Fibroblast of gingiva (primary cell): ENCODE measurements at places on chromosomes 12 and 14.
A peak's percentile ranks its signal among the peaks of the same experiment; 100 is the strongest.

DNA sequence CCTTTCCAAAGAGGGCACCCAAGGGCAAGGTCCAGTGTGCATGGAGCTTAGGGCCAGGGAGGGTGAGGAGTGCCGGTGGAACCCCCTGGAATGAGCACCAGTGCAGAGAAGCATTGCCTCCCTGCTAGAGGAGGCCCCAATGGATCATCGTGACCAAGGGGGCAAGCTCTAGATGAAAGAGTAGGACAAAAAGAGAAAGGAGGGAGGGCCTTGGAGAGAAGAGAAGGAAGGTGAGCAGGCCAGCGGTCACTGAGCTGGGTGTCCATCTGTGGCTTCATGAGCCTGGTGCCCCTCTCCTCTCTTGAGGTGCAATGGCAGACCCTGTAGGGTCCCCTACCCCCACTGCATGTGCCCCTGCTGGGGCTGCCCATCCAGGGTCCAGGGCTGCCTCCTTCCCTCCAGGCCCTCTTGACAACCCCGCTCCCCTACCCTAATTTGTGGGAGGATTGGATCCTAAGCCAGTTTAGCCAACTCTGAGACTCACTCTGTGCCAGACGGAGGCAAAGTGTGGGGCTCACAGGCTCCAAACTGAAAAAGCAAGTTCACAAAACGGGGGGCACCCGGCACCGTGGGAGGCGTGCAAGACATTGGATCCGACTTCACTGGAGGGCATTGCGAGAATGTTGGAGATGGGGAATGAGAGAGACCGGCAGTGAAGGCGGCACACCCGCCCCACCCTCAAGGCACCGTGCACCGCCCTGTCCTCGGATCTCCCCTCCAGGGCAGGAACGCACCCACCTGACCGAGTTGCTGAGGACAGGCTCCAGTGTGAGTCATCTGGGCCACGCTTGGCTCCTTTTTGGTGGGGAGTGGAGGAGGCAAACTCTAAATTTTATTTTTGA lies 207.5 kb downstream of the KIF26A start:
- DNase-seq: no peak

- no peak for DNase-seq
Measured at GRCh38 chr12:130831246-130831645, 7.8 kb downstream of the STX2 start.

- DNase-seq: no peak
Measured at GRCh38 chr12:105672121-105672975, 341.9 kb downstream of the C12orf75 start.

- DNase-seq: no peak
Measured at GRCh38 chr12:104406164-104406563, 50.6 kb upstream of the CHST11 start.

DNA sequence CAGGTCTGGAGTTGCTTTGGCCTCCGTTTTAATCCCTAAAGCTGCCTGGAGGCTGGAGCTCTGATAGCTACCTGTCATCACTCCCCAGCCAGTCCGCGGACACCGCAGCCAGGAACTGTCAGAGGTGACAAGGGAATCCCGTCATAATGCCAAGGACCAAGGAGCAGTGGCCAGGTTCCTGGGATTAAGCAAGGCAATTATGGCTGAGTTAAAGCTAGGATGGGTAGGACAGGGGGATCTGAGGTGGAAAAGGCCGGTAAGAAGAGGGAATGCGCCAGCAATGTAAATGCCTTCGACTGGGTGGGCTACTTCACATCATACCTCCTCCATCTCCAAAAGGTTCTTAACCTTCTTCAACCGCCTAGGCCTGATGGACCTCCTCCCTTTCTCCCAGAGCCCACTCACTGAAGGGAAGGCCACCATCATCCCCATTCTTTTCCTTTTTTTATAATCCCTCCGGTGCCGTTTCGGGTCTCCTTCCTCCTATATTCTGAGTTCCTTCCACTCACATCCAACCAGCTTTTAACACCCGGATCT lies 1.9 kb downstream of the PPP1R3E start:
- DNase-seq: no peak

GRCh38 chr14:102029956-102030355 lies 56.9 kb downstream of the HSP90AA1 start:
- DNase-seq: peak; percentile 54

- peak; percentile 31 for DNase-seq
Measured at GRCh38 chr12:32089156-32089555, 17.5 kb upstream of the BICD1 start.

GRCh38 chr12:11669348-11669747 lies 19.9 kb downstream of the ETV6 start:
- DNase-seq: no peak

- DNase-seq: no peak
Measured at GRCh38 chr14:38848243-38848935, 254.6 kb downstream of the SEC23A start.

DNA sequence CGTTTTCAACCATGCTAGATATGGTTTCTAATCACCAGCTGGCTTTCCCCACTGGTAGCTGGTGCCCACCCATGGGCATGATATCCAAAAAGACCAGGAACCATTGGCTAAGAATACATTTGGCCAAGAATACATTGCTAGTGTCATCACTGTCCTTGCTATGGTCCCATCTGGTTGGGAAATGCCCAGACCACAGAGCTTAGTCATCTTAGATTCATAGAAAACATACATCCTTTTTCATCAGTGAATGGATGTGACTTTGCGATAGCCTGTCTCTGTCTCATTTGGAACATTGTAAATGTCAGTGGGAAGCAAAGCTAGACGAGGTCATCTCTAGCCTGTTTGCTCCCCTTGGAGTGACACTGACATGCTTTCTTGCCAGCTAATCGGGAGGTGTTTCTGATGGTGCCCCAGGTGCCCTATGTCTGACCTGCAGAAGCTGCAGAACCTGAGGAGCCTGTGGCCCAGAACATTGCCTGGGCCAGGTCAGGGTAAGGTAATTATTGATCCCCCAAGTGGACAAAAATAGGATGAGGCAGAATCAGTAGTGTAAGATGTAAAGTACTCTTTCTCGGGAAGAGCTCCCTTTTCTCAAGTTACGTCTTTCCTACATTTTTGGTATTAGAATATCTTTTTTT lies 194.8 kb downstream of the SLC41A2 start:
- no peak for DNase-seq

- no peak for DNase-seq
Measured at GRCh38 chr14:105165761-105166485, 2.7 kb downstream of the JAG2 start.

DNA sequence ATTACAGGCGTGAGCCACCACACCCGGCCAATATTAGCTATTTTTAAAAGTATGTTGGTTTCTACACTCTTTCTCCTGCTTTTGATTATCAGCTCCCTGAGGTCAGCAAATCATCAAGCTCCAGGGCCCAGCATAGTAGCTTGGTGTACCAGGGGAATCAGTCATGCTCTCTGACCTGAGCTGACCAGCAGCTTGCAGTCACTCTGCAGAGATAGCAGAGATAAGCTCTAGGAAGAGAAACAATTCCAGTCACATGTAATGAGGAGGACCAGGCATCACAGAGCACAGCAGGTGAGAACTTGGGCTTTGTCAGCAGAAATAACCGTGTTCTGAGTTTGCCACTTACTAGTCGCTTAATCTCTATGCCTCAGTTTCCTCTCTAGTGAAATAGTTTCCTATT lies 8.5 kb downstream of the PLEKHD1 start:
- no peak for DNase-seq

DNA sequence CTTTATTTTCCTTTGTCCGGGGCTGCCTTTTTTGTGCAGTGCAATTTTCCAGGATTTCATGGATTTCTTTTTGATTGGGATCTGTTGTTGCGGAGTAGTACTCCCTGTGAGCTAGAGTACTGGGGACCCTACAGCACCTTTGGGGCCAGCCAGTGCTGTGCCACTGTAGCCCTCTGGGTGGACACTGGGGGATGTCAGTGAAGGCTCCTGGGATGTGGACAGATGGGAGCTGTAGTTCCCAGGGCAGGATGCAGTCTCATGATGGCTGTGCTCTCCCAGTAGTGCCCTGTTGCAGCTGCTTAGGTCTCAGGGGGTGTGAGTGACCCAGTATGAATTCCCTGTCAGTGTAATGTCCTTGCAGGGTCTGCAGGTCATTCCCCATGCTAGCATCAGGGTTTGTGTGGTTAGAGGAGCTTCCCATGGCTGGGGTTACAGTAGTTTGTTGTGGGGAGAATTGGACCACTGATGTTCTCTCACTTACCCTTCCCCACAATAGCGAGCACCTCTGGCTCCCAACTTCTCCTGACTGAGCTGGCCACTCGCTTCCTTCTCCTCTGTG lies 72.2 kb downstream of the BRMS1L start:
- DNase-seq: no peak

DNA sequence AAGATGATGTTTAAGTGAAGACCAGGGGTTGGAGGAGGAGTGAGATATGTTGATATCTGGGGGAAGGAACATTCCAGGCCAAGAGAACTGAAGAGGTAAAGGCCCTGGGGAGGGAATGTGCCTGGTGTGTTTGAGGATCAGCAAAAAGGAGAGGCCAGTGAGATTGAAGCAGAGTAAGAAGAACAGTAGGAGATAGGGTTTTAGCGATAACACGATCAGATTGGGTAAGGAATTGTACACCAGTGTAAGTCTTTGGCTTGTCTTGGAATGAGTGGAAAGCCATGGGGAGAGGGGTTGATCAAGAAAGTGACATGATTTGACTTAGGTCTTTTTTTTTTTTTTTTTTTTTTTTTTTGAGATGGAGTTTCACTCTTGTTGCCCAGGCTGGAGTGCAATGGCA lies 4.8 kb downstream of the TROAP start:
- no peak for DNase-seq

DNA sequence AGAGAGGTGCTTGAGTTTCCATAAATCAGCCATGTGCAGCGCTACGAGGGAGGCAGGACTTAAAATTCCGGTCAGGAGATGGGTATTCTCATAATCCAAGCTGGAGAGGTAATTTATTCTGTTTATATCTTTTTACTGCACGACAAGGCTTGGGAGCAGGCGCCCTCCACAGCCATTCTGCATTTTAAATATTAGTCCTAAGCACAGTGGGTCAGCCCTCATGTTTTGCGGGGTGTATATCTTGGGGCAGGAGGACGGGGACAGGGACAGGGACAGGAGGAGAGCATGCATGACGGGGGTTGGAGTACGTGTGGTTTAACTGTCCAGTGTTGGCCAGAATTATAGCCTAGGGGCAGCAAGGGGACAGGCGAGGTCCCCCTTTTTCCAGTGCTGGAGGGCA lies 14.5 kb downstream of the LHX5 start:
- no peak for DNase-seq

- DNase-seq: peak; percentile 0
Measured at GRCh38 chr14:42000450-42000849, 393.8 kb downstream of the LRFN5 start.

DNA sequence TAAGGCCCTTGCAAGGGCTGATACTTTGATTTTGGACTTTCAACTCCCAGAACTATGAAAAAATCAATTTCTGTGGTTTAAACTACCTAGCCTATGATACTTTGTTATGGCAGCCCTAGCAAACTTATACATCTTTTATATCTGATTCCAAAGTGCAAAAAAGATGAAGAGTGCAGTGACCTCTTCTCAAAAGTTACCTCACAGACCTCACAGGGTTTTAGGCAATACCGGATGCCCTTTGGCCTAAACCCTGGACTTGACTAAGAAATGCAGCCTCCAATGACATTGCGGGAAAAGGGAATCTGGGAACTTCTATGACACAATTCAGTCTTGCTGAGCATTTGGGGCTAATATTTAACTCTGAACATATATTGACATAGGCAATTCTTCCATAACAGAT lies 63.3 kb downstream of the IGF1 start:
- no peak for DNase-seq

- no peak for DNase-seq
Measured at GRCh38 chr12:8887285-8887715, 27.0 kb upstream of the PHC1 start.

DNA sequence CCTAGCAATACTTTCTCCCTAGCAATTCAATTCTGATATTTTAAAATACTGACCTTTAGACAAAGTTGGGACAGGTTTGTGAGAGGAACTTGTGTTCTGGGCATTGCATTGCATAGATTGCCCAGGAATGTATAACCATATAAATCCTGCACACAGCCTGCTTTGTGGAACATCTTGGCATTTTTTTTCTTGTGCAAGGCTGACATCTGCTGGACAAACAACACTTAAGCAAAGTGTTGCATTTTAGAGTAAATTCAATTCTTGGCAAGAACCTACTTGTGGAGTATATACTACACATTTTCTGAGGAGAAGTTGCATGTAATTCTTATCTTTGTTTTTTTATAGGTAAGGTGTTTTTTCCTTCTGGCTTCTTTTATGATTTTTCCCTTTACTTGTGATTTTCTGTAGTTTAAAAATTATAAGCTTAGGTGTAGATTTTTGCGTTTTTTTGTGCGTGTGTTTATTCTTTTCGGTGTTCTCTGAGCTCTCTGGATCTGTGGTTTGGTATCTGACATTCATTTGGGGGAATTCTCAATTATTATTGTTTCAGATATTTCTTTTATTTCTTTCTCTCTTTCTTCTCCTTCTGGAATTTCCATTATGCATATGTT lies 26.4 kb downstream of the TESPA1 start:
- DNase-seq: peak; percentile 53

DNA sequence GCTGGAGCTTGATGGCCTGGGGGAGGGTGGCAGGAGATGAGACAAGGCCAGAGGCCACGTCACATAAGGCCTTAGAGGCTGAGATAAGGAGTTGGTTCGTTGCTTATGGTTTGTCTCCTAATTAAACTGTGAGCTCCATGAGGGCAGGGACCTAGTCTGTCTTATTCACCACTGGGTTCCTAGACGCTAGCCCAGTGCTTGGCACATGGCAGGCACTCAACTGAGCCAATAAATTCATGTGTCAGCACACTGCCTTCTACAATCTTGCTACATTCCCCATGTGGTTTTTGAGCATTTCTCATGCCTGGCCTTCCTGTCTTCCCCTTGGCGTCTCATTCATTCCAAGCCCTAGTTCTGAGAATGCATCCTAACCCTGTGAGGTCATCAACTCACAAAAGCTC lies 92.5 kb upstream of the MED13L start:
- peak; percentile 69 for DNase-seq

DNA sequence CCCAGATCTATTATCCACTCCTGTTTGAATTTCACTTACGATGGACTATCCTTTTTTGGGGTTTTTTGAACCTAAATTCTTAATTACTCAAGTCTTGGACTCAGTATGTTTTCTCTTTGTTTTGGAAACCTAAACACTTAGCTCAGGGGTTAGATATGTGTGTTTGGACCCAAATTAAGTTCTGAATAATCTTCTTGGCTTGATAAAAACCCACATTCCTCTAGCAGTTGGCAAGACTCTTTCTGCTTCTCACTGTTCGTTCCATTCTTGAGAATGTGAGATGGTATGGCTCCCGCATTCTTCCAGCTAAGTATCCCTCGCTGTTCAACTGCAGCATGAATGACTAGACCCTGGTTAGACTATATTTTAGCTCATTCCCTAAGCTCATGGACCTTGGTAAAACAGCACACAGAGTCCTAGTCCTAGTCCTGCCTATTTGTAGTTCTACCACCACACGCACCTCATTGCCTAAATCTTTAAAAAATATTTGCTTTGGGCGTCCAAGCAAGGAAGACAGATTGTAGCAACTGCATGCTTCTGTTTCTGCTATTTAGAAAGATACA lies 860.0 kb downstream of the RPS29 start:
- no peak for DNase-seq

DNA sequence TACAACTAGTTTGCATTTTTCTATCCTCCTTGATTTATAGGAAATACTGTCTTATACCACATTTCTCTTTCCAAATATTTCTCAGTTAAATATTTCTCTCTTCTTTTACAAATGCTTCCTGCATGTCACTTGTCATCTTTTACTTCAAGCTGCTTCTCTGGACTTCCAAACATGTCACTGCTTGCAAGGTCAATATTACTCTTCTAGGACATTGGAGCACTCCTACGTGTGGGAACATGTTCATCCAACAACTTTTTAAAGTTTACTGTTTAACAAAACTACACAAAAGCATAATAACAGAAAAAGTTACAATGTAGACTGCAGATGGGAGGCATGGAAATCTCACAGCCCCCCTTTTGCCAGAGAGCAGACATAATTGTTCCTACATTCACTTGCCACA lies 28.5 kb upstream of the CNTN1 start:
- DNase-seq: no peak
